AG09319 (cell line): ENCODE measurements at places on chromosomes 1 and 21.

DNA sequence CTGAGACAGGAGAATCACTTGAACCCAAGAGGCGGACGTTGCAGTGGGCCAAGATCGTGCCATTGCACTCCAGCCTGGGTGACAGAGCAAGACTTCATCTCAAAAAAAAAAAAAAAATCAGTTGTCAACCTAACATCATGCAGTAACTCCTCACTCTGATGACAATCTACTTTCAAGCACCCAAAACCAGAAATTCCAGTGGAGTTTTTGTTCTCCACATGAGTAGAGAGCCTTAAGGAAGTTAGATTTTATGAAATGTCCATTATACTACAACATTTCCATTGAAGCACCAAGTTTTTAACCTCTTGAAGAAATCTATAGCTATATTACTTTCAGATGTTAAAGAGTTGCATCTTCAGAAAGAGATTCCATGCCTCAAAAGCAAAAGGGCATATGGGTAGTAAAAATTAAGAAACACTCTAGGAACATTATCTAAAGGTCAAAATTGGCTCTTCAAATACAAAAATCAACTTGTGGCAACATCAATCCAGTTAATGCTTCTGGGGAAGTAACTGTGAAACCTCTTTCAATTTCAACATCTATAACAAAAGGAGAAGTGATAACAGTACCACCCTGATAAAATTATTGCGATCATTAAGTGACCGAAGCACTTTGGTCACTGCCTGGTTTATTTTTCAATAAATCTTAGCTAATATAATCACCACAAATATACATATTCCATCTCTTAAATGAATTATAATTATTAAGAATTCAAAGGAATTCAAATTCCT is 7.7 kb downstream of the LPGAT1 start:
- DNase-seq, result no peak

GRCh38 chr1:171654942-171655745 is 2.7 kb upstream of the MYOC start:
- DNase-seq, result no peak

- no peak for DNase-seq
Measured at GRCh38 chr1:221437926-221438325, 304.0 kb downstream of the DUSP10 start.

- DNase-seq, result no peak
Measured at GRCh38 chr1:209048941-209049669, 534.4 kb upstream of the CAMK1G start.

- DNase-seq, result no peak
Measured at GRCh38 chr21:34939673-34940331, 109.3 kb downstream of the RUNX1 start.

- DNase-seq, result no peak
Measured at GRCh38 chr1:167927046-167927754, 9.3 kb upstream of the DCAF6 start.

- no peak for DNase-seq
Measured at GRCh38 chr1:221823561-221823960, 81.7 kb upstream of the DUSP10 start.

GRCh38 chr1:223707256-223708000 is 4.9 kb upstream of the CAPN2 start:
- peak; percentile 95 for DNase-seq

GRCh38 chr1:33120436-33121231 is 39.7 kb downstream of the AZIN2 start:
- no peak for DNase-seq

DNA sequence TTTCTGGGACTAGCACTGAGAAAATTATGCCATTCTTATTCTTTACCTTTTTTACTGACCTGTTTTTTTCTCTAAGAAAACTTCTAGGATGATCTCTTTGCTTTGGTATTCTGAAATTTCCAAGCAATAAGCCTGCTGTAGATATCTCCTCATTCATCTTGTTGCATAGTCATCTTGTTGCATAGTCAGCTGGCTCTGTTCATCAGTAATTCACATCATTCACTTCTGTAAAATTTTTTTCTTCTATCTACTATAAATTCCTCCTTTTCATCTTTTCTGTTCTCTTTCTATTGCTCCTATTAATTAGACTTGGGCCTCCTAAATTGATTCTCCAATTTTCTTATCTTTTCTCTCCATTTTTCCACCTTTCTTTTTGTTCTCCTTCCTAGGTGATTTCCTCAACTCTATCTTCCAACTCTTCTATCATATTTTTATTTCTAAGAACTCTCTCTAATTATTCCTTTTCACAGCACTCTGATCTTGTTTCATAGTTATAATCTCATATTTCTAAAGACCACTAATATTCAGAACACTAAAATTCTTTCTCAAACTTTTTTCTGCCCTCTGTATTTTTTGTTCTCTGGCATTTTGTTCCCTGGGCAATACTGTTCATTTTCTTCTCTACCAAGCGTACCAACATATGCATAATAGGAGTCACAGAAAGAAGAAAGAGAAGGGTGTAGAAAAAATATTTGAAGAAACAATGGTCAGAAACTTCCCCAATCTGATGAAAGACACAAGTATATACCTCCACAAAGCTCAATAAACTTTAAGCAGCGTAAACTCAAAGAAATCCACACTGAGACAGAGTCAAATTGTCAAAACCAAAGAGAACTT is 17.7 kb downstream of the TUT4 start:
- DNase-seq, result no peak

DNA sequence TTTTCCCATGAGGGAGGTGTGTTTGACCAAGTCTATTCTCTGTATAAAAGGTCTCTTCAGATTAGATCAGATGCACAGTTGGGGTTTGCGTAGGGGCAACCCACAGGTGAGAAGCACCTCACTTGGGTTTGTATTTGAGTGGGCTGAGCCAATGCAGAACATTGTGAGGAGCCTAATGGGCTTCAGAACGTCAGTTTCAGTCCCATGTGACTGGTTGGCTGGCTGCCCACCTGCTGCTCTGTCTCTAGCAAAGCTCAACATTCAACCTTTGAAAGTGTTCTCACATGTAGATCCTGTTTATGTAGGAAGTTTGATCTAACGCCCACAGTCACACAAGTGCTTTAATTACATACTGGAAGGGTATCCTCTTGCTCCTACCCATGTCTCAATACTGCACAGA is 105.5 kb downstream of the FASLG start:
- no peak for DNase-seq

- no peak for DNase-seq
Measured at GRCh38 chr1:244651956-244652622, 837 bp upstream of the DESI2 start.
